T-helper 17 cell (primary cell): ENCODE measurements at places on chromosomes 11 and 22. TPM values are rescaled to one million over a fixed set of nuclear protein-coding genes. Genes with fewer than 3 reads are reported as not detected.

KRTAP5-7 gene
- total RNA-seq: not detected

GRM5 gene
- not detected for total RNA-seq

TNNT3 gene
- 7.4 TPM for total RNA-seq

MRPL16 gene
- total RNA-seq: 18.4 TPM

GALNT18 gene
- total RNA-seq: not detected

OR51B4 gene
- total RNA-seq: not detected

SYT9 gene
- not detected for total RNA-seq

- peaks cover 33% of the 10 kb centered on the region for H3K27me3 ChIP-seq
- no peak for DNase-seq
- H3K36me3 ChIP-seq: no peaks in the 10 kb centered on the region
These were observed 36.6 kb downstream of the RPL27A start for GRCh38 chr11:8719211-8719649.

- H3K27ac ChIP-seq: no peak overlapping the region
- no peak overlapping the region for H3K4me3 ChIP-seq
- H3K27me3 ChIP-seq: peaks cover 10% of the 10 kb centered on the region
- no peak for DNase-seq
- H3K4me1 ChIP-seq: no peaks in the 10 kb centered on the region
These were observed 27.3 kb upstream of the MUC5AC start for GRCh38 chr11:1130276-1131032.

DNA sequence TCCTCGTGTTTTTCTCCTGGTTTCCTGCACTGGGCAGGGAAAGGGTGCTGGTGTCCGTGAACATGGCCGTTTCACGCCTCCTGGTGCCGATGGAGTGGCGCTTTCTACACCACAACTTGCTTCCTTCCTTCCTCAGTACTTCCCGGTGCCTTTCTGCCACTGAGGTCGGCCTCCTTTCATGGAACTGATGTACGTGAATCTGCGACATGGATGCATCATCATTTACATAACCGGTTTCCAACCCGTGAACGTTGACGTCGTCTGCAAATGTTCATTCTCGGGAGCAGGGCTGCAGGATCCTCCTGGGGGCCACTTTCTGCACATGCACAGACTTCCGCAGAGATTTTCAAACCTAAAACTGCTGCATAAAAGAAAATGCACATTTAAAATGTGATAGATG, 474.4 kb downstream of the BRD1 start:
- no peak overlapping the region for H3K27ac ChIP-seq
- no peak overlapping the region for H3K4me3 ChIP-seq
- no peak for DNase-seq
- peaks cover 62% of the 10 kb centered on the region for H3K27me3 ChIP-seq

DNA sequence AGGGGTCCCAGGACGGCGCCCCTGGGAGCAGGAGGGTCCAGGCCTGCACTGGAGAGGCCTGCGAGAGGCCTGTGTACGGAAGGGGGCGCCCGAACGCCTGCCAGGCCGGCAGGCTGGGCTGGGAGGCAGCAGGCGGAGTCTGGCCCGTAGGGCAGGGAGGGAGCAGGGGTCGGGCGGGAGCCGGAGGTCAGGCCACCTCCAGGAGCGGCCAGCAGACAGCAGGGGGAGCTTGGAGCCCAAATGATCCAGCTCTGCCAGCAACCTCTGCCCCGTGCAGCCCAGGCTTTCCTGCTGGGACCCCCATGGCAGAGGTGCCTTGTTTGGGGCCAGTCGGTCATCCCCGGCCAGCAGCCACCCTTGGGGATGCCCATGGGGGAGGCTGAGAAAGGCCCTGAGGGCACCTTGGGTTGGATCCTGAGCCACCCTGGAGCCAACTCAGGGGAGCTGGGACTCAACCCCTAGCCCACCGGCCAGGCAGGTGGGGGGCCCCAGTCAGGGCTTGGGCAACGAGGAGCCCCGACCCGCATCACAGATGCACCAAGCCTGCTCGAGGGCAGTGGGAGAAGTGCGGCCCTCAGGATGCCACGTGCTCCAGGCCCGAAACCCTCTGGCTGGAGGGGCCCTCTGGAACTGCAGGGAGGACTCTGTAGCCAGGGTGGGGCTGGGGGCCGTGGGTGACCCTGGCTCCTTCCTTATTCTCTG, 9.6 kb upstream of the SYT8 start:
- DNase-seq: no peak
- no peak overlapping the region for H3K27ac ChIP-seq
- peaks cover 8% of the 10 kb centered on the region for H3K4me1 ChIP-seq

DNA sequence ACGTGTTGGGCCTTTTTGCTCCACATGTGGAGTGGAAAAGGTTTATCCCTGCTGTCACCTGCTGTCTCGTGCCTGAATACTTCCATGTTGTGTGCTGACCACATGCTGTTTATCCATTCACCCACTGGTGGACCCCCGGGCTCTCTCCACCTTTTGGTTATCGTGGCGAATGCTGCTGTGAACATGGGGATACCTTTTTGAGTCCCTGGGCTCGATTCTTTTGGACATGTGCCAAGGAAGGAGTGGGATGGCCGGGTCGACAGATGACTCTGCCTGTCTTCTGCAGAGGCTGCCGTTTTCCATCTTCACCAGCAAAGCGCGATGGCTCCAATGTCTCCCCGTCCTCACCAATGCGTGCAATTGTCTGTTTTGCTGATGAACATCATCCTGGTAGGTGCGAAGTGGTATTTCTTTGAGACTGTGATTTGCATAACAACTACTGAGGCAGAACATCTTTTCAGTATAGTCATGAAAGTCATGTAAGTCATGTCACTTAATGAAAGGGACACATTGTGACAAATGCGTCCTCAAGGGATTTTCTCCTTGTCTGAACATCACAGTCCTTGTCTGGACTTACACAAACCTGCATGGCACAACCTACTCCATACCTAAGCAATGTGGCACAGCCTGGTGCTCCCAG, 758.7 kb downstream of the BRD1 start:
- no peaks in the 10 kb centered on the region for H3K4me1 ChIP-seq
- no peak for DNase-seq
- H3K36me3 ChIP-seq: no peaks in the 10 kb centered on the region
- peaks cover 16% of the 10 kb centered on the region for H3K27me3 ChIP-seq
- H3K27ac ChIP-seq: no peak overlapping the region

GRCh38 chr22:24727218-24727851, 47.2 kb downstream of the PIWIL3 start:
- DNase-seq: no peak
- peaks cover 2% of the 10 kb centered on the region for H3K4me1 ChIP-seq
- H3K36me3 ChIP-seq: no peaks in the 10 kb centered on the region

GRCh38 chr11:86735451-86736290, 63.3 kb upstream of the ME3 start:
- DNase-seq: no peak
- no peaks in the 10 kb centered on the region for H3K36me3 ChIP-seq
- H3K4me1 ChIP-seq: no peaks in the 10 kb centered on the region
- H3K27me3 ChIP-seq: no peaks in the 10 kb centered on the region
- no peak overlapping the region for H3K4me3 ChIP-seq

GRCh38 chr22:37601540-37602442, 6.8 kb upstream of the GGA1 start:
- H3K27me3 ChIP-seq: no peaks in the 10 kb centered on the region
- no peak overlapping the region for H3K4me3 ChIP-seq
- no peaks in the 10 kb centered on the region for H3K36me3 ChIP-seq
- peaks cover 24% of the 10 kb centered on the region for H3K4me1 ChIP-seq
- no peak for DNase-seq
- no peak overlapping the region for H3K27ac ChIP-seq

- H3K36me3 ChIP-seq: peaks cover 4% of the 10 kb centered on the region
- H3K27me3 ChIP-seq: no peaks in the 10 kb centered on the region
These were observed 27.7 kb upstream of the PARVB start for GRCh38 chr22:43996170-43996980.

DNA sequence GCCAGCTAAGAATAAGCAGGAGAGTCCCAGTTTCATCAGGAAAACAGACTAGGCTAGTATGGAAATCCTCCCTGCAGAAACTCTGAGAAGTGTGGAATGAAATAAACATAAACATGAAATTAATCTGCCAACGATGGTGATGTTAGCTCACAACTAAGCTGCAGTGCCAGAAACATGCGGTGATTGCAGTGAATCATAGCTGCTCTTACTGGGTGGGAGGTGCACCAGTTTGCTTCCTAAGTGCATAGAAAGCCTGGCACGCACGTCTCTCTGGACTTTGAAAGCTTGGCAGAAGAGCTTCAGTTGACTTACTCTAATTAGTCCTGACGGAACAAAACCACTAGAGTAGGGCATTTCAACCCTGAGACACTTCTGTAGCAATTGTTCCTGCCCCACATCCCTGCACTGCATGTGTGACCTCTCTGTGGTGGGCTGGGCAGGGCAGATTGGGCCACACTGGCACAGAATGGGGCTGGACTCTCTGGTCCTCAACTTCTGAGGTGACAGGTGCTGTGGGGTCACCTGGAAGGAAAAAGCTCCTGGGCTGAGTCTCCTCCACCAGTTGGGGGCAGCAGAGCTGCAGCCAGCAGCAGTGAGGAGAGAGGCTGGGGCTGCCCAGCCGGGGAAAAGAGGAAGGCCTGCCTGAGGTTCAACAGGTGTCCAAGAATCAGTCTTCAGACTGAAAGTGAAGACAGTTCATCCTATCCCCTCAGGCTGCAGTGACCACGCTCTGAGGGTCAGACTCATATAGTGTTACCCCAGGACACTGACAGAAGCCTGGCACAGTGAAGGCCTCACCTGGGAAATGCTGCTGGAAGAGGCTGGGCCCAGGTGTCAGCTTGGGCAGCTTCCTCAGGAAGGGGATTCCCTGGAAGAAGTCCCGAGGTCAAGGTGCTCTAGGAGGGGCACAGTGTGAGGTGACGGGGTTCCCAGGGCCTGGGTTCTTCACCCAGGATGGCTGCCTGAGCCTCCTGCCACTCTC, 40.5 kb downstream of the GGTLC2 start:
- no peak for DNase-seq
- H3K27me3 ChIP-seq: peaks cover 6% of the 10 kb centered on the region
- no peak overlapping the region for H3K27ac ChIP-seq
- no peaks in the 10 kb centered on the region for H3K36me3 ChIP-seq
- peaks cover 5% of the 10 kb centered on the region for H3K4me1 ChIP-seq
- no peak overlapping the region for H3K4me3 ChIP-seq

GRCh38 chr22:44311104-44311854, 1.5 kb downstream of the SHISAL1 start:
- no peak for DNase-seq
- no peak overlapping the region for H3K4me3 ChIP-seq
- no peaks in the 10 kb centered on the region for H3K4me1 ChIP-seq
- H3K27me3 ChIP-seq: peaks cover 8% of the 10 kb centered on the region

GRCh38 chr22:27080863-27081262, 423.5 kb downstream of the MIAT start:
- no peak overlapping the region for H3K4me3 ChIP-seq
- DNase-seq: no peak
- no peak overlapping the region for H3K27ac ChIP-seq

GRCh38 chr11:119316016-119316728, 758 bp downstream of the MCAM start:
- peaks cover 20% of the 10 kb centered on the region for H3K27me3 ChIP-seq
- H3K4me3 ChIP-seq: peak overlapping the region; percentile 89
- H3K36me3 ChIP-seq: peaks cover 2% of the 10 kb centered on the region
- DNase-seq: no peak
- peak overlapping the region; percentile 24 for H3K27ac ChIP-seq
- H3K4me1 ChIP-seq: peaks cover 30% of the 10 kb centered on the region

DNA sequence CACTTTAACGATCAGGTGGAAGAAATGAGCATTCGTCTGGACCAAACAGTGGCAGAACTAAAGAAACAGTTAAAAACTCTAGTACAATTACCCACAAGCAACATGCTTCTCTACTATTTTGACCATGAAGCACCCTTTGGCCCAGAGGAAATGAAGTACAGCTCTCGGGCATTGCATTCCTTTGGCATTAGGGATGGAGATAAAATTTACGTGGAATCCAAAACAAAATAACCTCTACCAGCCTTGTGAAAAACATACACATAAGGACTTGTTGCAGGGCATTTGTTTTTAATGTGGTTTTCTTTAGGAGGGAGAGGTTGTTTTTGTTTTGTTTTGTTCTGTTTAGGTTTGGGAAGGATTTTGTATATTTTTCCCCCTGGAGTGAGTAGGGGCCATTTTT, 14.2 kb upstream of the TECTA start:
- H3K27ac ChIP-seq: no peak overlapping the region
- DNase-seq: no peak
- H3K4me1 ChIP-seq: peaks cover 10% of the 10 kb centered on the region
- no peak overlapping the region for H3K4me3 ChIP-seq
- H3K36me3 ChIP-seq: peaks cover 14% of the 10 kb centered on the region

DNA sequence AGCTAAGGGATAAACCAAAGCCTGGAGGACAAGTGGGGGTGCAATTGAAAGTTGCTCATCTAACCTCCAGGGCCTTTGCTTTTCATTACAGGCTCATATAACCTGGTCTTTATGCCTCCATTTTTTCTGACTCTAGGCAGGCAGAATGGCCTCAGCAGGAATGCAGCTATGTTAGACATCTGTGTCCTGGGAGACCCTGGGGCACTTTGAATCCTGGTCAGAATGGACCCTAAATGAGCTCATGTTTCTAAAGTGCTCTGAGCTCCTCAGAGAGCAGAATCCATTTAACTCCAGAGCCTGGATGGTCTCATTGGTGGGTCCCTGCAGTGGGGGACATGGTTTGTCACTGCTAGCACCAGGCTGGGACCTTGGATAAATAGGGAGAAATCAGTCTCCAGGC, 177.3 kb downstream of the KIRREL3 start:
- H3K4me1 ChIP-seq: no peaks in the 10 kb centered on the region
- H3K27ac ChIP-seq: no peak overlapping the region
- H3K4me3 ChIP-seq: no peak overlapping the region
- H3K27me3 ChIP-seq: peaks cover 34% of the 10 kb centered on the region

DNA sequence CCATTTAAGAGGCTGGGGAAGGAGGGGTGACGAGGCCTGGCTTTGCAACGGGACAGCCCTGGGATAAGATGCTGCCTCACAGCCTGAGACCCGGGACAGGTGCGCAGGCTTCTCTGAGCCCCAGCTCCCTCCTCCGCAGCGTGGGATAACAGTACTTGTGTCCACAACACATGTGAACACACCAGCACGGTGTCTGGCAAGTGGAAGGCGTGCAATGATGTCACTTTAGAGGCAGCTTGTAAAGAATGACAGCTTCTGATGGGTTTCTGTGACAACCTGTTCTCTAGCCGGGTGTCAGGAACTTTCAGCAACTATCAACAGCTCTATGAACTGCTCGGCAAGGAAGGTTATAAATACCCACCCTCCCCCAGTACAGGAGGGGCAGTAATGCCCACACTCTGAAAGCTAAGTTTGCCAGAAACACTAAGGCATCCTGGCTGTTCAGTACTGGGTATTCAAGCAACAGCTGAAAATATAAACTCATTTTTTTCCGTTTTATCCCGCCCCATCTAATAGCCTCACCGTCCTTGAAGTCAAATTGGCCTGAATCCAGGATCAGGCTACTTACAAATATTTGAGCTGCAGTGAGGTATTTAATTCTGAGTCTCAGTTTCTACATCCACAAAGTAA, 59.7 kb downstream of the MYH9 start:
- no peaks in the 10 kb centered on the region for H3K27me3 ChIP-seq
- no peak for DNase-seq
- H3K36me3 ChIP-seq: peaks cover 5% of the 10 kb centered on the region
